AG04450 (cell line): ENCODE measurements at places on chromosomes 2 and 18.

GRCh38 chr2:158990397-158991214 lies 22.2 kb downstream of the TANC1 start:
- peak; percentile 73 for DNase-seq

GRCh38 chr2:62254424-62255266 lies 58.7 kb downstream of the B3GNT2 start:
- no peak for DNase-seq

DNA sequence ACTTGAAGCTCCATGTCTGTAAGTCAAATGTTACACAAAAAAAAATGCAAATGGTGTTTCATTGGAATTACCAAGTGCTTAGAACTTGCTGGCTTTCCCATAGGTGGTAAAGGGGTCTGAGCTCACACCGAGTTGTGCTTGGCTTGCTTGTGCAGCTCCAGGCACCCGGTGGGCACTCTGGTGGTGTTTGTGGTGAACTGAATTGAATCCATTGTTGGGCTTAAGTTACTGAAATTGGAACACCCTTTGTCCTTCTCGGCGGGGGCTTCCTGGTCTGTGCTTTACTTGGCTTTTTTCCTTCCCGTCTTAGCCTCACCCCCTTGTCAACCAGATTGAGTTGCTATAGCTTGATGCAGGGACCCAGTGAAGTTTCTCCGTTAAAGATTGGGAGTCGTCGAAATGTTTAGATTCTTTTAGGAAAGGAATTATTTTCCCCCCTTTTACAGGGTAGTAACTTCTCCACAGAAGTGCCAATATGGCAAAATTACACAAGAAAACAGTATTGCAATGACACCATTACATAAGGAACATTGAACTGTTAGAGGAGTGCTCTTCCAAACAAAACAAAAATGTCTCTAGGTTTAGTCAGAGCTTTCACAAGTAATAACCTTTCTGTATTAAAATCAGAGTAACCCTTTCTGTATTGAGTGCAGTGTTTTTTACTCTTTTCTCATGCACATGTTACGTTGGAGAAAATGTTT lies 97.9 kb upstream of the IL1R2 start:
- DNase-seq: no peak

- DNase-seq: no peak
Observed at GRCh38 chr2:177625744-177626650, 233.4 kb downstream of the AGPS start.

DNA sequence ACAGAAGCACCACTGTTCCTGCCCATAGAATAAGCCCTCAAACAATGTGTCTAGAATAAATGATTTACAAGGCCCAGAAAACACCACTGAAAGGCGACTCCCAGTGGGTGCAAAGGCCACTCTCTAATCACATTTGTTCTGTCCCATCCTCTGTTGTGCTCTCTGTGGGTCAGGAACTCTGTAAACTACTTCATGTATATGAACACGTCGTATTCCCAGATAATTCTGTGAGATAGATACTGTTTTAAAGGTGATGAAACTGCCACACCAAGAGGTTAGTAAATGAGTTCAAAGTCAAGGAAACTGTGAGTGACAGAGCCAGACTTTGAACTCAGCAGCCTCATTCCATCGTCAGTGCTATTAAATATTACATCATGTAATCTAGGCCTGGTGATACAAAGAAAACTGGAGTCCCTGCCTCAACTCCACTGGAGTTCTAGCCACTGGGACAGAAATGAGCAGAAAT lies 269.7 kb upstream of the DCC start:
- no peak for DNase-seq

DNA sequence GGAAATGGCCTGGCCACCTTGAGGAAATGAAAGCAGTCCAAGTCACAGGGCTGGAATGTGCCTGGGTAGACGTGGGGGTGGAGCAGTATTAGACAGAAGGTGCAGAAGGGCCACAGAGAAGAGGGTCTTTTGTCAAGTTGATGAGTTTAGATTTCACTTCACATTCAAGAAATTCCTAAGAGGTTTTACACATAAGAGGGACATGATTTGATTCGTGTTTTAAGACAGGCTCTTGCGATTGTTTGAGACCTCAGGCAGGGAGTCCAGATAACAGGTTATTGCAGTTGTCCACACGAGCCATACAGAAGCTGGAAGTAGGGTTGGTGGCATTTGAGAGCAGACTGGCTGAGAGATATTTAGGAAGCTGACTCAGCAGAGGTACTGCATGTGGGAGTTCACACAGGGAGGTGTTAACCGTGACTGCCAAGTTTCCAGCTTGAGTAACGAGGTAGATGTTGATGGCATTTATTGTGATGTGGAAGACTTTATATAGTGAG lies 64.6 kb downstream of the NEB start:
- DNase-seq: no peak
